Stimulated activated naive B cell treated with anti-CD40 and anti-IgM and Interleukin-4, amounts not matched to agents 10 μg/mL and 1 μg/mL and 100 μg/mL, for 72 hours (primary cell): ENCODE measurements at places on chromosomes 3 and 15.
A peak's percentile ranks its signal among the peaks of the same experiment; 100 is the strongest.

DNA sequence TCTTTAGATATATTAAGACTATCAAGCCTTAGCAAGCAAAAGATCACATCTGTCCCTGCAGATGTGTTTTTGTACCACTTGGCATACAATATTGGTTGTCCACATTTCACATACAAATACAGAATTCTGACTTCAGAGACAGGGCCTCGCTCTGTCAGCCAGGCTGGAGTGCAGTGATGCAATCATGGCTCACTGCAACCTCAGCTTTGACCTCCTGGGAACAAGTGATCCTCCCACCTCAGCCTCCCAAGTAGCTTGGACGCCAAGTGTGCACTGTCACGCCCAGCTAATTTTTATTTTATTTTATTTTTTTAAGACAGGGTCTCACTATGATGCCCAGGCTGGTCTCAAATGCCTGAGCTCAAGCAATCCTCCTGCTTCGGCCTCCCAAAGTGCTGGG, 53.0 kb upstream of the ACTL6A start:
- no peak overlapping the region for H3K4me3 ChIP-seq
- H3K27me3 ChIP-seq: peaks cover 21% of the 10 kb centered on the region
- no peaks in the 10 kb centered on the region for H3K4me1 ChIP-seq
- H3K36me3 ChIP-seq: no peaks in the 10 kb centered on the region
- DNase-seq: no peak

GRCh38 chr3:186105543-186105942, 3.3 kb downstream of the ETV5 start:
- H3K36me3 ChIP-seq: no peaks in the 10 kb centered on the region
- H3K27me3 ChIP-seq: peaks cover 49% of the 10 kb centered on the region
- H3K4me1 ChIP-seq: peaks cover 31% of the 10 kb centered on the region
- H3K4me3 ChIP-seq: no peak overlapping the region

DNA sequence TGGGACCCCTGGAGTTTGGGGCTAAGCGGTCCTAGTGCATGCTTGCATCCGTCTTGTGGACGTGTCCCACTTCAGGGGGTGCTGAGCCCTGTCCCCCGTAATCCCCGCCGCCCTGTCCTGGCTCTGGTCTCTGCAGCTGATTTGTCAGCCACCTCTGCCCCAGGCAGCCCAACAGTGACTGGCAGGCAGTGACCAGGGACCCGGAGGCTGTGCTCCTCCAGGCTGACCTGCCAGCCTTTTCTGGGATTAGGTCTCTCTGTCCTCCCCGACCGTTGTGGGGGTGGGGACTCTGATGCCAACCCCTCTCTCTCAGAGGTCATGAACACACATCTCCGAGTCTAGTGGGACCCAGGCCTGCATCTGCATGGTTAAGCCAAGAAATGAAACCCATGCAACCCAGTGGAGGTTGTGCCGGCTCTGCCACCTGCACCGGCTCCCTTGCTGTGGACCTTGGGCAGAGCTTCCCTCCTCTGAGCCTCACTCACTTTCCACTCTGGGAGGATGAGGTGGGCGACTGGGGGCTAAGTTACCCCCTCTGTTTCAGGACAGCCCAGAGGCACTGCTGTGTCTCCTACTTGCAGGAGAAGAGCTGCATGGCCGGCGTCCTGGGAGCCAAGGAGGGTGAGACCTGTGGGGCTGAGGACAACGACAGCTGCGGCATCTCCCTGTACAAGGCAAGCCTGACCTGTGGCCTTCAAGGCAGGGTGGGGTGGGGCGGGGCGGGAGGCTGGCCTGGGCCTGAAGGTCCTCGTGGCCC, 60.2 kb downstream of the FBLN2 start:
- no peak for DNase-seq
- H3K27ac ChIP-seq: no peak overlapping the region
- H3K36me3 ChIP-seq: peaks cover 15% of the 10 kb centered on the region
- H3K27me3 ChIP-seq: peaks cover 8% of the 10 kb centered on the region
- no peak overlapping the region for H3K4me3 ChIP-seq
- no peaks in the 10 kb centered on the region for H3K4me1 ChIP-seq

- no peaks in the 10 kb centered on the region for H3K36me3 ChIP-seq
- no peak overlapping the region for H3K27ac ChIP-seq
- DNase-seq: no peak
- H3K4me3 ChIP-seq: no peak overlapping the region
- no peaks in the 10 kb centered on the region for H3K4me1 ChIP-seq
Measured at GRCh38 chr3:130276203-130276803, 69.2 kb upstream of the COL6A5 start.

- DNase-seq: peak; percentile 58
- peak overlapping the region; percentile 48 for H3K27ac ChIP-seq
- H3K36me3 ChIP-seq: no peaks in the 10 kb centered on the region
- peaks cover 19% of the 10 kb centered on the region for H3K4me1 ChIP-seq
- peak overlapping the region; percentile 8 for H3K4me3 ChIP-seq
Measured at GRCh38 chr3:156341831-156342416, 213.0 kb downstream of the SSR3 start.

GRCh38 chr3:70358978-70359580, 46.6 kb upstream of the MDFIC2 start:
- H3K4me1 ChIP-seq: no peaks in the 10 kb centered on the region
- no peaks in the 10 kb centered on the region for H3K27me3 ChIP-seq
- no peak overlapping the region for H3K4me3 ChIP-seq

DNA sequence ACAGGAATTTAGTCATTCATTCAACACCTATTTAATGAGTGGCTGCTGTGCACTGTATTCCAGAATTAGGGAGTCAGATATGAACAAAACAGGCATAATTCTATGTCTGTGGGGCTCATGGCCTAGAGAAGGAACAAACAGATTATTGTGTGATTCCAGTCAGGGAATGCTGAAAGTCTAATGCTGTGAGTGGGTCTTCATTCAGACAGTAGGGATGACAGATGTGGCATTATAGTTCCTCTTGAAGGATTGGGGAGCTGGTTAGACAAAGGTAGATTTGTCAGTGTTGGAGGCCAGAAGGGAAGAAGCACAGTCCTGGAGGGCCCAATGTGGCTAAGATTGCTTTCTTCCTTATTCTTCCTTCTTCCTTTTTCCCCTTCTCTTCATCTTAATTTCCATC, 226.4 kb upstream of the EIF1B start:
- no peak for DNase-seq
- H3K4me1 ChIP-seq: no peaks in the 10 kb centered on the region
- H3K27ac ChIP-seq: no peak overlapping the region
- H3K27me3 ChIP-seq: peaks cover 4% of the 10 kb centered on the region

GRCh38 chr3:138818185-138818860, 16.4 kb downstream of the PIK3CB start:
- peaks cover 10% of the 10 kb centered on the region for H3K4me1 ChIP-seq
- H3K27me3 ChIP-seq: no peaks in the 10 kb centered on the region
- DNase-seq: no peak
- no peak overlapping the region for H3K27ac ChIP-seq

GRCh38 chr15:40322531-40323238, 807 bp upstream of the INAFM2 start:
- H3K4me3 ChIP-seq: peak overlapping the region; percentile 74
- DNase-seq: no peak
- no peaks in the 10 kb centered on the region for H3K27me3 ChIP-seq
- H3K27ac ChIP-seq: peak overlapping the region; percentile 81
- peaks cover 5% of the 10 kb centered on the region for H3K36me3 ChIP-seq
- H3K4me1 ChIP-seq: peaks cover 19% of the 10 kb centered on the region
